Fibroblast of upper back skin (primary cell): ENCODE measurements at places on chromosomes 6 and 20.

DNA sequence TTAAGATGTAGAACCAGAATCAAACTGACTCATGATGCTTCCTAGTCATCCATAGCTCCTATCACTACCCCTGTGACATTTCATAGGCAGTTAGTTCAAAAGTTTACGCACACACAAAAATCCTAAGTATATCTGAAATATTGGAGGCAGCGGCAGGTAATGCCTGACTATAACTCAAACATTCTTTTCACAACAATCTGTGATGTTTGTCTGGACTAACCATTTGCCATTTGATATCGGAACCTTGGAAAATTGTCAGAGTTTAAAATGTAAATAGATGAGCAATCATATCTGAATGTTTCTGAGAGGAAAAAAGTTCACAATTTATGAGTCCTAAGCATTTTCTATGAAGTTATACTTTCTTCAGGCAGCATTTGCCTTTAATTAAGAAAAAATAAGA is 1078.2 kb downstream of the EPHA7 start:
- peak; percentile 1 for DNase-seq

DNA sequence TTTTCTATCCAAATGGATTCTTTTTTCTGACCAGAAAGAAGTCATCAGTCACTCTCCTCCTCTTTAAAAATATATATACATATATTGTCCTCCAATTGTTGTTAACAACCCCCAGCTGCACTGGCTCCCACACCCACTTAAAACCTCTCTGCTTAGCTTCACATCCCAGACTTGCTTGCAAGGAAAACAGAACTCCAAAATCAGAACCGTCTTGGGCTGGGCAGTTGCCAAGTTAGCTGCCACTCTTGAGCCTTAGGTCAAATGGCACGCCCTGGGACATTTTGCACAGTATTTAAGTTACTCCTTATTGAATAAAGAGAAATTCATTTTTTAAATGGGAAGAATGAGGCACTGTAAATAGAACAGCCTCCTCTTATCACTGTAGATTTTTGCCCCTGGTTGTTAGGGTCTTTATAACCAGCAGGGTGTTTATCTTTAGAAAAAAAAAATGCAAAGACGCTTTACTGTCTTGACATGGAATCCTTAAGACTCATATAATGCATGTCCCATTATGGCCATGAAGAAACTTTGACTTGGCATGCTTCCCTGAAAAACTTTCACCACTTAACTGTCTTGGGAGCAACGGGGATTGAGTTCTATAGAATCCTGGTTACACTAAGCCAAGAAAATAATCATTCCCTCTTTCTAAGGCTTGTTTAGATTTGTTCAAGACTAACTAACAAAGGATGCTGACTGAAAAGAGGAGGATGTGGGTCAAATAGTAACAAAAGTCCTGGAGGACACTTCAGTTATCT is 204.5 kb downstream of the ISM1 start:
- DNase-seq: peak; percentile 35

DNA sequence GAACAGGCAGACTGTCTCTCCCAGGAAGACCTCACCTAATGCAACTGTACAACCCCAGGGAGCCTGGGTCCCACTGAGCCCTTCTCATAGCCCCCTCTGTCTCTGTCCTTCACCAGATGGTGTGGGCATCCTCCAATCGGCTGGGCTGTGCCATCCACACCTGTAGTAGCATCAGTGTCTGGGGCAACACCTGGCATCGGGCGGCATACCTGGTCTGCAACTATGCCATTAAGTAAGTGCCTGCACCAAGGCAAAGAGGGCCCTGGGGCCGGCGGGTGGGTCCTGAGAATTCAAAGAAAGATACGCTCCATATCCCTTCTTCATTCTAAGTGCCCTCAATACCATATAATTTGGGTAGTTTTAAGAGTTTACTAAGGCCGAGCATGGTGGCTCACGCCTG is 8.3 kb downstream of the R3HDML start:
- no peak for DNase-seq

DNA sequence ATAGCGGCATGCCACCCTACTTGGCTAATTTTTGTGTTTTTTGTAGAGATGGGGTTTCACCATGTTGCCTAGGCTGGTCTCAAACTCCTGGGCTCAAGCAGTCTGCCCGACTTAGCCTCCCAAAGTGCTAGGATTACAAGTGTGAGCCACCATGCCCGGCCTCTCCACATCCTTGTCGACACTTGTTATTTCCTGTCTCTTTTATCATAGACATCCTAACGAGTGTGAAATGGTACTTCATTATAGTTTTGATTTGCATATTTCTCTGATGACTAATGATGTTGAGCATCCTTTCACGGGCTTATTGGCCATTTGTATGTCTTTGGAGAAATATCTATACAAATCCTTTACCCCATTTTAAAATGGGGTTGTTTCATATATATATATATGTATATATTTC is 39.0 kb upstream of the ASXL1 start:
- DNase-seq: no peak

DNA sequence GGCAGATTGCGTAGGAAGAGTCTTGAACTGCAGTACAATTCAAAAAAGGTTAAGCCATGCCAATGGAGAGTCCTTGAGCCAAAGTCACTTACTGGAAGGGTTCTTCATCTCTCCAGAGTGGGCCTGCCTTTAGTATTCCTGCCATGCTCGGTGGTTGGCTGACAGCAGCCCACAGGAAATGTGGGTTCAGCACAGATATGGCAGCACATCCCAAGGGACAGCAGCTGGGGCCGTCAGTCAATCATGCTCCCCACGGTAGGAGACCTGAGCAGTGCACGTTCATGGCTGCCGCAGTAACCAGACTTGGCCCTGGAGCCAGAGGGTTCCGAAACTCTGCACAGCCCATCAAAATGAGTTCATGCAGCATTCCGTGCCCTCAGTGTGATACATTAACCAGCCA is 63.6 kb upstream of the SIRPA start:
- DNase-seq: no peak

GRCh38 chr6:89117211-89118108 is at the start of gene SRSF12:
SRSF12 (minus strand) TSS chr6:89118071; CDS start chr6:89117887, 184 bp downstream.
- DNase-seq: peak; percentile 23

DNA sequence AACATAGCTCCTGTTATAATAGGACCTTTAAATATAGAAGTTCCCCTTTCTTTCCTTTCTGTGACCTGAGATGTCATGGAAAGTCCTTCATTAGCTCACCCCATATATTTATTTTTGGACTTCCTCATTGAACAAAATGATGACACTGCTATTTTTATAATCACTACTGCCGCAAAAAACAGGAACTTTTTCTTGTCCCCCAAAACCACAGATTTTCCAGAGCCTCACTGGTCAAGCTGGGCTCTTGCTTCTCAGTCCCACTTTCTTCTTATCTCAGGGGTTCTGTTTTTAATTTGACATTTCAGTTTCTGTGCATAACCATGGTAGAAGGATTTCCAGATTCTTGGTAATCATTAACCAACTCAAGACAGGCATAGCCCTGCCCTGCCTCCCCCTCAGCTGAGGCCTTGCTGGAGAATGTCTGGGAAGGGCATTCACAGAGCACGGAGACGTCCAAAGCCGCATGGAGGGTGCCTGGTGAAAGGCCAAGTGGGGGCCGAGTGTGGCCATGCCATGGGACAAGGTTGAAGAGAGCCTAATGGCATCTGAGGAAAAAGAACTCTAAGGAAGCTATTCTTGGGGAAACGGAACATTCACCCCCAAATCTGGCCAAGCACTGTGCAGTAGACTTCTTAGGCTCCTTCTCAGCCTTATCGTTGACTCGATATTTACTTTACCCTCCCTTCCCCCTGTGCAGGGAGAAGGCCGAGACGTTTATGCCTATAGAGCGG is 73.7 kb downstream of the EDN1 start:
- no peak for DNase-seq

GRCh38 chr6:122838060-122838780 is 49.2 kb downstream of the SMPDL3A start:
- peak; percentile 16 for DNase-seq
